ENCODE measurements at places on chromosomes 4 and X.

DNA sequence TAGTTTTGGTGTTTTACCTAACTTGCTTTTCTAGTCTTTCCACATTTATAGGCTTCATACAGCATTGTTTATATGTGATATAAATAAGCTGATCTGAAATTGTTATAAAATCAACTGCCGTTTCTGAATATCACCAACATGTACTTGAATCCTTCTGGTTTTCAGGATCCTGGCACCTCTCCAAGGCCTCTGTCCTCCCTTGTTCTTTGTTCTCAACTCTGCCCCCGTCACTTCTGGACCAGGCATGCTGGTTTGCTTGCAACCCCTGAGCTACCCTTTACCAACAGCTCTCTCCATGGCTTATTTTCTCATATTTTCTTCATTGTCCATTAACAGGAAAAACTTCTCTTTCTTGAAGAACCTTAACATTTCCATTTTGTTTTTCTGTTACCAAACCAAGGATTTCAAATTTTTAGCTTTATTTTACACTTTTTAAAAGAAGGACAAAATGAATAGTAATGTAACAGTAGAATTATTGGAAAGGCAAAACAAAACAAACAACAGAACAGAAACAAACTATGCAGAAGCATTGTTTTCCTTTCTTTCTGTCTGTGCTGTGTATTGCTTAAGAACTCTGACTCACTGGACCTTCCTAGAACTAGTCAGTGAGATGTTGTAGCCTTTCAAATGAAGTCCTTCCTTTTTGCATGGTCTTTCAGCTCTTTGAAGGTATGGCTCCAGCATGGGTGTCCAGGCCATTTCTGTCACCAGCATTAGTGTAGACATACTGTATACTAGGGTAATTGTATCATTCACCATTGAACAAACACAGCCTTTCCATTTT, 44.8 kb downstream of the BANK1 start:
- peak; percentile 38 for DNase-seq

- DNase-seq = no peak
Observed at GRCh38 chr4:25878676-25879075, 15.9 kb upstream of the SEL1L3 start.

DNA sequence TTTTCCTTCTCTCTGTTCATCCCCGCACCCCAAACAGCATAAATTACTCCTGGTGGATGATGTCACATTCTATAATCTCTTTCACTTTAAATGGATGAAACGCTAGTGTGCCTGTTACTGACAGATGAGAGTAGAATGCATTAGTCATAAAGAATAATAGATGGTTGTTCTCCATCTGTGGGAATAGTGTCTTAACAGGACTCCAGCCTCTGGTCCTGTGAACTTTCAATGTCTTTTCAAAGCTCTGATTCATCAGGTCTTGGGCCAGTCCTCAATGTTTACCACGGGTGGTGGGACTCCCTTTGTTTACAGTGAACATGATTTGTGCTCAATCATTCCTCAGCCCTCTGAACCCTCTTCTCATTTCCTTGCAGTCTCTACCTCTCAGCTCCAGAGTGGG, 182.6 kb downstream of the GABRB1 start:
- DNase-seq = peak; percentile 94

DNA sequence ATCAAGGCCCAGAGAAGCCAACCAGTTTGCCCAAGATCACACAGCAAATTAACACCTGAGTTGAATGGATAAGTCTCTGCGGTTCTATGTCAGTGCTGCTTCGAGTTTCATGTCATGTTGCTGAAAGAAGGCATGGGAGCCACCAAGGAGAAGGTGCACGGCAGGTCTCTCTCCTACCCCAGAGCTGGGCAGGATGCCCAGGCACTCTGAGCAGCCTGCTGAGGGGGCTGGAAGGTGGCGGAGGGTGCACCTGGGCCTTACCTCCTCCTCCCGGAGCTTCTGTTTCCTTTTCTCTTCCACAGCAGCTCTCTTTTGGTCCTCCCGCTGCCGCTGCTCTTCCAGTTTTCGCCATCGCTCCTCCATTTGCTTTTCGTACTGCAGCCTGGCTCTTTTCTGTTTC, 53.6 kb downstream of the MAP7D2 start:
- DNase-seq = no peak

GRCh38 chrX:54447461-54447860, 7.3 kb downstream of the TSR2 start:
- DNase-seq = no peak

GRCh38 chrX:124217304-124218251, 114.9 kb upstream of the TEX13D start:
- DNase-seq = peak; percentile 34

GRCh38 chrX:57294961-57295360, 8.5 kb downstream of the FAAH2 start:
- DNase-seq = no peak

DNA sequence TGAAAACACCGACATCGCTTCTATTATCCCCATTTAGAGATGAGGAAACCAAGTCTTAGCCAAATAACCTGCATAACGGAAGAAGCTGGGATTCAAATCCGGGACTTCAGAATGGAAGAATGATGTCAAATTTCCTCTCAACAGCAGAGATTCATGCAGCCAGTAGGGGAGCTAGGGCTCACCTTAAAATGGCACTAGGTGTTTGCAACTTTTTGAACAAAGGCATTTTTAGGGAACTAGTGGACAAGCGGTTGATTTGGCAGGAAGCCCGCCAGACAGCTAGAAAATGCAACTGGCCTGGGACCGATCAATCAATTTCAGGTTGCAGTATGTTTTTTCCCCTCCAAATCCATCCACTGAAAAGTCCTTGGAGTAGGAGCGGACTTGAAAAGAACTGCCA, 224.2 kb downstream of the PTTG2 start:
- DNase-seq = no peak

- DNase-seq = no peak
Observed at GRCh38 chr4:87901422-87901992, 68.7 kb downstream of the MEPE start.

GRCh38 chr4:145766273-145766672, 86.3 kb downstream of the C4orf51 start:
- no peak for DNase-seq

- DNase-seq = peak; percentile 27
Observed at GRCh38 chr4:2059046-2059725, at the start of gene NAT8L. NAT8L (plus strand) TSS chr4:2059327; CDS start chr4:2059512, 185 bp downstream.

DNA sequence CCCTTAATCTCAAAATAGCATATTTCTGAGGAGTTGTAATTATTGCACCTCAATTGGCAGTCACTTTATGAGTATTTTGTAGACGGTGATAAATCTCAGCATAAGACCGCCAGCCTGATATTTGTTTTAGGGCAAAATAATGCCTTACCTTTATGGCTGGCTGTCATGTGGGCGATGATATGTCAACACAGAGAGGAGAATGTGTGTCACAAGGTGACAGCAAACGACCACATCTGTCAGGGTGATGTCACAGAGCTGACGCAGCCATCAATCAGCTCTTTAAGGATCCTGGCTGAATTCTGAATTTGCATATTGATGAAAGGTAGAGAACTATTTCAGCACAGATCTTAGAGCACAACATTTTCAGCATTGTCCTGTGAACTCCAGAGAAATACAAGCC, 209.7 kb downstream of the CEP135 start:
- DNase-seq = no peak

DNA sequence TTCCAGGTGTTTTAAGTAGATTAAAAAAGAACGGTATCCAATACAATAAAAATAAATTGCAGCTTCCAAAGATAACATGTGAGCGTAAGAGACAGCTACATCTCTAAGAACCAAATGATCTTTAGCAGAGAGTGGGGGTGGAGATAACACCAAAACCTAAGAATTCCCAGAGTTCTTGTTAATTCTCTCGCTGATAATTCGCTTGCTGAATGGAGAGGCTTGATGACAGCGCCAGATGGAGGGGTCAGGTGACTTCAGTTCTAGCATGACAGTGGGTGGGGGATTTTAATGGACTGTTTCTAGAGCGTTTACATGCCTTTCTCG, 2.3 kb downstream of the CLCN4 start:
- DNase-seq = no peak

GRCh38 chrX:105646592-105647372, 175.6 kb upstream of the NRK start:
- DNase-seq = no peak

DNA sequence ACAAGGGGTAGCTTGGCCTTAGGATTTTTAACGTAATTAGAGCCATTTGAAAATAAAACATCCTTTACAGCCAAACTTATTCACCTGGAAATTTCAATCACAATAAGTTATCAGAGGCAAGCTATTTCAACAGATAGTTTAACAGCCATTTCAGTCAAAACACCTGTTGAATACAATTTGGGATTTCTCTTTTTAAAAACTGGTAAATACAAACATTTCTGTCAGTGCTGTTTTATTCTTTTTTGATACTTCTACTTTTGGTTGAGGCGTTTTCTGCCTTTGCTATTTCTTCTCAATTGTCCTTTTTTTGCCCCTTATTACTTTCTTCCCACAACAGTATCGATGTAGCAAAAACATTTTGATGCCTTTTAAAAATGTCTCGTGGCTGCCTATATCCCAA, 2.1 kb upstream of the DACH2 start:
- DNase-seq = no peak

DNA sequence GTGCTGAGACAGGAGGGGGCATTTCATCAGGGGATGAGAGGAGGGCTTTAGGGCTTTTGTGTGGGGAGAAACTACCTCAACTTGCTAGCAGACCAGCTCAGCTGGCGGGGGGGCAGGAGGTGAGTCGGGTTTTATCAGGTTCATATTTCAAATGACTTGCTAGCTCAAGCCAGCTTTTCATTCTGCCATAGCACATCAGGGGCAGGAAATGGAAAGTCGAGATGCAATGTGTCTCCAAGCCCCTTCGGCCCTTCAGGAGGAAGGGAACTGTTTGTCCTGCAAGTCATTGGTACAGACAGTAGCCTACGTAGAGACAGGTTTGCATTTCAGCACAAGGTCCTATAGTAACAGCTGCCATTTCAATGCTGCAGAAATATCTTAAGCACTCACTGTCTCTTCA, 194.1 kb downstream of the PTTG2 start:
- no peak for DNase-seq

DNA sequence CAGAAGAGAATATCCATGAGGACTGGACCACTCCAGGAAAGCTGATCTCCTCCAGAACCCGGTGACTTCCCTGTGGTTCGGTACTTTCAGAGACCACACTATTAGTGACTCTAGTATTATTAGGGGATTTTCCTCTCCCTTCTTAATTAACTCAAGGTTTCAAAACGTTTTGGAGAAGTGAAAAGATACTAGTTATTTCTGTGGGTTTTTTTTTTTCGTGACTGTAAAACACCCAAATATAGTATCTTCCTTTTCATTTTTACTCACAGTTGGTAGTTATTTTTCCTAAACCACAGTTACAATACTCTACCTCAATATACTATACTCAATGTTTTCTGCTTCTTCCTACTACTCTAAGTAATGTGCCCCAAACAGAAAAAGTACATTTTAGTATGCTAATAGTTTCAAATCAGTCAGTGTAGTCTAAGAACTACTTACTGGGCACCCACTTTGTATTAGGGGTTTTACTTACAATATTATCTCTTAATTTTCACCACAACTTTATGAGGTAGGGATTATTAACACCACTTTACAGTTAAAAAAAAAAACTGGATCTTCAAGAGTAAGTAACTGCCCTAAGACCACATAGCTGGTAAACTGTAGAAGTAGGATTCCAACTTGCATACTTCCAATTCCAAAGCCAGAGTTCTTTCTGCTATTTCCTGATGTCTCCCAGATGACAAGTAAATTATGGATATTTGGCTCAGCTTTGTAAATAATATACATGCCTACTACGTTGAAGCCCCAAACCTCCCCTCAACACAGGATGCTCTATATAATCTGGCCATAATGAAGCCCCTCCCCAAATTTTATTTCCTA, 45.0 kb downstream of the SLC9A7 start:
- peak; percentile 10 for DNase-seq

GRCh38 chr4:87502580-87503238, 26.5 kb downstream of the SPARCL1 start:
- peak; percentile 38 for DNase-seq

DNA sequence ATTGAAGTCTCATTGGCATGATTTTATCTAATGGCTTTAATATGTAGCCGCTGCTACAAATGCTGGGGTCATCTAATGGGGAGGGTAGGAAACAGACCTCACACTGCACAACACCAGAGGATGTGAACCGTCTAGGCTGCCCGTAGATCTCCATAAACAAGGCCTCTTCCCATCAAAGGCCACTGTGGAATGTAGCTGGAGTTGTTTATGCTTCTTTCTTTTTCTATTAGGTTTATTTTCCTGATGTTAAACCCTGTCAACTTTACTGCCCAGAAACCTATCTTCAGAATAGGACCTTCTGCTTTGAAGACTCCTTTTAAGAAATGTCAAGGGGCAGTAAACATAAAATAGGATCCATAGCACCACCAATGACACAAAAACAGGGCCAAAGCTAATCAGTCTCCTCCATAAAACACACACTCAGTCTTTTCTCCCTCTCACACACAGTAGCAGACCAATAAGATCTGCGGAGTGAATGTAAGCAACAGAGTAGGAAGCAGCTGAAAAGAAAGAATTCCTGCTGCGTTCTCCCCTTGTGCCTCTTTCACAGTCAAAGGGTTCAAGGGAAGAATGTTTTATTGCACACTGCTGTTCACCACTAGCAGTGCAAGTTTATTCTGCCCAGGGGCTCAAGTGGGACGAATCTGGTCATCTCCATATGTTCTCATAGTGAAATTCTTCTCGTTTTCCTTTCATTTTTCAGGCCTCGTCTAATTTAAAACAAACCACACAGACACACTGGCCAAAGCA, 72.2 kb downstream of the MAML3 start:
- no peak for DNase-seq

DNA sequence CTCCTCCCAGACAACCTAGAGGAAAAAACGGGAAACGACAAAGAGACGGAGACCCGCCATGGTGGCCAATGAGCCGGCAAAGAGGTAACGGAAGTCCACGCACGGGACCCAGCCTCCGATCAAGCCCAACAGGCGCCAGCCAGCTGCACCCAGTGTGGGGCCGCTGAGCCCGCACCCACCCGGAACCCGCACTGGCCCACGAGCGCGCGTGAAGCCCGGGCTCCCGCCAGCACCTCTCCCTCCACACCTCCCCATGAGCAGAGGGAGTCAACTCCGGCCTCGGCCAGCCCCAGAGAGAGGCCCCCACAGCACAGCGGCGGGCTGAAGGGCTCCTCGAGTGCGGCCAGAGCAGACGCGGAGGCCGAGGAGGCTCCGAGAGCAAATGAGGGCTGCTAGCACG, 14.6 kb upstream of the FMR1 start:
- DNase-seq = no peak

- DNase-seq = no peak
Observed at GRCh38 chr4:158428242-158428641, 93.4 kb upstream of the RXFP1 start.

- DNase-seq = no peak
Observed at GRCh38 chrX:129495900-129496299, 27.4 kb downstream of the SMARCA1 start.

Measured in kidney tubule cell (primary cell).